Stimulated activated CD8-positive, alpha-beta memory T cell treated with anti-CD3 and anti-CD28 coated beads, Interleukin-4, amount 100 ng/mL, for 48 hours (primary cell): ENCODE measurements at places on chromosomes 2 and 18.

DNA sequence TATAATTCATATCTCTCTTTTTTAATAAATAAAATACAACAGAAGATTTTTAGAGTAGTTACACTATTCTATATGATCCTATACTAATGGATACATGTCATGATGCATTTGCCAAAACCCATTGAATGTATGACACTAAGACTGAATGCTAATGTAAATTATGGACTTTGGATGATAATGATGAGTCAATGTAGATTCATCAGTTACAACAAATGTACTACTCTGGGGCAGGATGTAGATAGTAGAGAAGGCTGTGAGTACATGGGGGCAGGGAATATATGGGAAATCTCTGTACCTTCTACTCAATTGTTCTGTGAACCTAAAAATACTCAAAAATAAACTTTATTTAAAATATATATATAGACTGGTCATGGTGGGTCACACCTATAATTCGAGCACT, 45.6 kb upstream of the NEDD4L start:
- no peak for DNase-seq

DNA sequence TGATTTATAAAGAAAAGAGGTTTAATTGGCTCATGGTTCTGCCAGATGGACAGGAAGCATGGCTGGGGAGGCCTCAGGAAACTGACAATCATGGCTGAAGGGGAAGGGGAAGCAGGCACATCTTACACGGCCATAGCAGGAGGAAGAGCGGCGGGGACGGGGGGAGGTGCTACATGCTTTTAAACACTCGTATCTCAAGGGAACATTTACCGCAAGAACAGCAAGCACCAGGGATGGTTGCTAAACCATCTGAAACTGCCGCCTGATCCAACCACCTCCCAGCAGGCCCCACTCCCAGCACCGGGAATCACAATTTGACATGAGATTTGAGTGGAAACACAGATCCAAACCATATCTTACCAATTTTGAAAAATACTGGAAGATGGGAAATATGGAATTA, 362.8 kb downstream of the FBXO15 start:
- no peak for DNase-seq

DNA sequence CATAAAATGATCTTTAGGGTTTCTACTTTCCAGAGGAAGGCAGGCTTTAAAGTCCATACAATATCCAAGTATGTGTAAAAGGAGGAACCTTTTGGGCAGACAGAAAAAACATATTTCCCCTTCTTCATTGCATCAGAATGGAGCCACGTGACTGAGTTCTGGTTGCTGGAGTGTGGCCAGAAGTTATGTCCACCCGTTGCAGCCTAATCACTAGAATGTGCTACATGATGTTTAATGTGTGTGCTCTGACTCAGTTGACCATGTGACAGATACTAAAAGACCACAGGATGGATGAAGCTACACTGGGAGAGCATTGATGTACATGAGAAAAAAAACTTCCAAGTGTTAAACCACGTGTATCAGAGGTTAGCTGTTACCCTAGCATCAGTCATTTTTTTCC, 460.9 kb downstream of the RIT2 start:
- DNase-seq: no peak

DNA sequence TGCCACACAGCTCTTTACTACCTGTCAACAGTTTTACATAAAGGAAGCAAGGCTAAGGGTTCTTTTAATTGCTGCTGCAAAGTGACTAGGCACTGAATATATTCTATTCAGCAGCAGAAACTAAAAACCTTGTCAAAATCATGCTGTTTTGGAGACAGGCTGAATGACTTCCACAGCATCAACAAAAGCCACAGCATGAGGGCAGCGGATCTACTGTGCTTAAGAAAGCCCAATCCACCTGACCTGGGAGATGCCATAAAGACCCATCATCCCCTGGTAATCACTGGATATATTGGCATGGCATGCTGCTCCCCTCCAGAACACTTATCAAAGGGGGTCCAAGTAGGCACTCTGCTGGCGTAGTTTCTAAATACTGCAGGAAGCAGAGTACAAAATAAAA, 715.1 kb upstream of the SLC8A1 start:
- DNase-seq: no peak

GRCh38 chr2:88074150-88074549, 6.5 kb downstream of the SMYD1 start:
- DNase-seq: no peak

DNA sequence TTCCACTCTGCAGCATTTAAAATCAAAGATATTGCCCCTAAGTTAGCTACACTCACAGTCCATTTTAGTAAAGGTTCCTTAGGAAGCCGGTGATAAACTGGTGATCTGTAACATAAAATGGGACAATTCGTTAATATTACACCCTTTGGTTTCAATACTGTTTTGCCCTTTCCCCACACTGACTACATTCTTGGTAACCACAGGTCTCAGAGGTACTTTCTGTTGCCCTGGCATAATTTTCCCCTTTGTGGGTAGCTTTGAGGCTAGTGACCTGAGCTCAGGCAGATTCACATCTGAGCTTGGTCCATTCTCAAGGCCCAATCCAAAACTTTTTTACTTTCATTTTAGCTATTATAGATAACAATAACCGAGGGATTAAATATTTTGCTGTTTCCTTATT, 32.9 kb upstream of the CSRNP3 start:
- no peak for DNase-seq

DNA sequence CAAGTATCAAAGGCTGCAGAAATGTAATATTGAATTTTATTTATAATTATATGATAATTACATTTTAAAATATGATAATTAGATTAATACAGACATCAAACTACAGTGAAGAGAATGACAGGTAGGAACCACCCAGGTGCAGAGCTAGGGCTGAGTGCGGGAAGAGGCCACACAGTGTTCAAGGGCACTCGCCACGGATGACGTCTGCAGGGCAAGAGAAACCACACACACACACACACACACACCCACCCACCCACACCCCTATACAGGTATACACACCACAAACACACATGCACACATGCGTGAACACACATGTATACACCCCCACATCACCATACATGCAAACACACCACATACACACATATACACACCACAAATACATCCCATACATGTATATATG, 41.2 kb downstream of the MBP start:
- DNase-seq: no peak

DNA sequence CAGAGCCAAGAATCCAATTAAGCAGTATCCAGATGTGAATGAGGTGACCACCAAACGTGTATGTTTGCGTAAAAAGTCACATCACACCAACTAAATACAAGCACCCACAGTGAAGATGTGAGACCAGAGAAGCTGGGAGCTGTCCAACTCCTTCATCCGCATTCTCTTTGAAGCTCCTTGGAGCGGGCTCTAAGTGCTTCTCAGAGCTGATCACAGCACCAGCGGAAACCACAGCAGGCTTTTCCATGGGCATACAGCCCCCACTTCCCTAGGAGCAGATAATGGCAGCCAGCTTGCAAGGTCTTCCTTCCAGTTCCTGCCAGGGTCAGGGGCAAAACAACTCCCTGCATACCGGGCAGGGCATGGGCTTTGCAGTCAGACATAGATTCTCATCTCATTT, 36.4 kb downstream of the REEP1 start:
- DNase-seq: no peak

DNA sequence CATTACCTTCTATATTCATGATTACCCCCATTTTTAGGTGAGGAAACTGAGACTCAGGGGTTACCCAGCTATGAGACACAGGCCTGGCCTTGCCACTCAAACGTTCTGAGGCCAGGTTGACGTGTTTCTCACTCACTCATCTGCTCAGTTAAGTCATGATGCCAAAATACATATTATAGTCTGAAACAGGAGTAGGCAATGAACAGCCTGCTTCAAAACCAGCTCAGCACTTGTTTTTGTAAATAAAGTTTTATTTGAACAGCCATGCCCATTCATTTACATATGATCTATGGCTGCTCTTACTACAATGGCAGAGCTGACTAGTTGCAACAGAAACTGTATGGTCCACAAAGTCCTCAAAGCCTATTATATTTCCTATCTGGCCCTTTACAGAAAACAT, 74.1 kb upstream of the SMAD2 start:
- DNase-seq: no peak

GRCh38 chr2:70161069-70161534, 29.7 kb downstream of the C2orf42 start:
- no peak for DNase-seq
